Occipital lobe (tissue), 3 donors: ENCODE measurements at places on chromosomes 12 and 14. TPM values are rescaled to one million over a fixed set of nuclear protein-coding genes. Genes with fewer than 3 reads are reported as not detected.

DNA sequence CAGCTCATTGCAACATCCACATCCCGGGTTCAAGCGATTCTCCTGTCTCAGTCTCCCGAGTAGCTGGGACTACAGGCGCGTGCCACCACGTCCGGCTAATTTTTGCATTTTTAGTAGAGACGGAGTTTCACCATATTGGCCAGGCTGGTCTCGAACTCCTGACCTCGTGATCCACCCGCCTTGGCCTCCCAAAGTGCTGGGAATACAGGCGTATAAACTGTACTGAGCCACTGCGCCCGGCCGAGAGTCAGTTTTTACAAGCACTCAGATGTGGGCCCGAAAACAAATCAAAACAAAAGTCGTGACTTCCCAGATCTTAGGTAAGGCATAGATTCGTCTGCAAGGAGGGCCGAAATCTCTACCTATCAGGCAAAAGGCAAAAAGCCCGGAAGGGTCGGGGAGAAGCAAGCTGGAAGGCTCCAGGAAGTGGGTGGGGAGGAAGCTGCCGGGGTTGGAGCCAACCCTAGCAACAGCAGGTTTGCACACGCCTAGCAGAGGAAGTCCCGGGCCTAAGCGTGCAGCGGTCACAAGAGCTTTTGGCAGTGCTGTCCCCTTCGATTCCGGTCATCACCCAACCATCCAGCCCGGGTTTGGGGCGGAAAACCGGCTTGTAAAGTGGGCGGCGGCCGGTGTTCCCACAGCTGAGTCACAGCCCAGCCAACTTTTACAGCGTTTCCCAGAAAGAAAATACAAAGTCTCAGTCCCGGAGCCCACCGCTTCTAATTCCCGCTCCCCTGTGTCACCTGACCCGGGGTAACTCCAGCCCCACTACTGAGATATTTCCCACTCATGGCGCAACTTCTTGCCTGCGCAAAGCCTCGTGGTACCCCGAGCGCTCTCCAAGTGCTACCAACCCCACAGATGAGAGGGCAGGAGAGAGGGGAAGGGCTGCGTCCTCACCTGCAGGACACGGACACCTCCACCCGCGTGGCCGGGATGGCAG, 583 bp downstream of the CPNE8 start:
- peak; percentile 50 for DNase-seq

- DNase-seq, result no peak
Observed at GRCh38 chr12:7966563-7966962, 30.6 kb upstream of the SLC2A3 start.

The TRPV4 gene
- not detected for total RNA-seq

DNA sequence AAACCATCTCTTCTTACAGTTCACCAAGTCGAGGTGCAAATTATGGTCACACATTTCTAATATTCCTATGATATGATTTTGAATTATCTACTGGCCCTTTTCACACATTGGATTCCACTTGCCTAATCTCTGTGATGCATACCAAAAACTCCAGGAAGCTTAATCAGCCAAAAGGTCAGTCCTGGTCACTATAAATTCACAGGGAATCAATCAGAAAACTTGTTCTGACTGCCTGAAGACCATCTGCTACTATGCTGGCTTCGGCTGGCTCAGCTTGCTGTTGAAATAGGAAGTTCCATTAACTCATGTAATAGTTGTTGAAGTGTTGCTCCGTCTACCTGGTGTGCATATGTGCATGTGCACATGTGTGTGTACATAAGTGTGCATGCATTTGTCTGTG, 142.8 kb upstream of the FLRT2 start:
- no peak for DNase-seq

DNA sequence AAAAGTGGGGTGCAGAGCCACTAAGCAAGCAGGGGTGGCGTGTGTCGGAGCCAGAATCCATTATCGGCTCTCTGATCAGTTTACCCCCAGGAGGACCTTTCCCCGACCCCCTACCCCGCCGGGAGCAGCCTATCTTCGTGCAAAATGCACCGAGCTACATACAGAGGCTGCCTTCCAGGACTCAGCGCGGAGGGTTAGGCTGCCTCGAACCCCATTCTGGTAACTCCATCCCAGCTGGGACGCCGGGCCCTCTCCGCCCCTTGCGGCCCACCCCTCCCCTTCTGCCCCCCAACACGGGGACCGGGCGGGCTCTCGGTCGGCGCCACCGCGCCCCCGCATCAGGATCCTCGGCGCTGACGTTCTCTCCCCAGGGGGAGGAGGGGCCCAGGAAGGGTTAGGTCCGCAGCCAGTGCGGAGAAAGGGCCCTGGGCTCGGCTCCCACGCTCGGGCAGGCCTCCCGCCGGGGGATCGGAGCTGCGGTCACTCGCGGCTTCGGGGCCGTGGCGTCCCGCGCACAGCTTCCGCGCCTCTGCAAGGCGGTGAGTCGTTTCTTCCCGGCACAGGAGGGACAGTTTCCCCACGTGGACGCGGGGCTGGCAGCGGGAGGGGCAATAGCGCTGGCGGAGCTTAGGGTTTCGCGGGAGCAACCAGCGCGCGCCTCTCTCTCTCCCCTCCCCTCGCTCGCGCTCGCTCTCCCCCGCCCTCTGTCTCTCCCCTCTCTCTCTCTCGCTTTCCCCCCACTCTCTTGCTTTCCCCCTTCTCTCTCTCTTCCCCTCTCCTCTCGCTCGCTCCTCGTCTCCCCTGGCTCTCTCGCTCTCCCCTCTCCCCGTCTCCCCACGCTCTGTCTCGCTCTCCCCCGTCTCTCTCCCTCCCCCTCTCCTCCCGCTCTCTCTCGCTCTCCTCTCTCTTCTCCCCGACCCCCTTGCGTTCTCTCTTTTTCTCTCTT, 12.5 kb upstream of the MAP3K9 start:
- DNase-seq, result peak; percentile 60

The KCNA5 gene
- total RNA-seq, result 1.7 TPM

GRCh38 chr12:87883806-87884205, 145.4 kb downstream of the C12orf50 start:
- DNase-seq, result no peak

DNA sequence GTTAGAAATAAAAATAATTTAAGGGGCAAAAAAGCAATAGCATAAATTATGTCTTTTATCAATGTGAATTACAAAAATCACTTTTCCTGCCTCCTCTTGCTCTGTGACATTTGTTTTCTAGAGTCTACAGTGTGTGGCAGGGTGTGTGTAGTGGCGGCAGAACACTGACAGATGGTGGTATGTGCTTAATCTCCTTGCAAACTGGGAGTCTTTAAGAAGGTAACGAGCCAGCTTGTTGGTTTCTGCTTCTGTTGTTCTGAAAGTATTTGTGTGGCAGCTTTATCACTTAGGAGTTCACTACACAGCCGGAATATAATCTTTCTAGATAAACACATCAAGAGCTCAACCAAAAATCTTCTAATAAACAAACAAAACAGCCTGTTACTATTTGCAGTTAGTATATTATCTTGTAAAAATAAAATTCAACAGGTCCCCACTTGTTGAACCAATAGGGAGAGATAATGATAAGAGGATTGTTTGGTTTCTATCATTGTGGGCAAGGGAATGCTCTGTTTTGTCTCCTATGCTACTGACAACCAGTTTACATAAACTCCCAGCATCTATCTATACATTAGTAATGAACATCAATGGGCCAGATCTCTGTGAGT, 13.0 kb downstream of the CDKL1 start:
- DNase-seq, result no peak

- DNase-seq, result no peak
Observed at GRCh38 chr14:35435177-35435576, 30.6 kb upstream of the NFKBIA start.

GRCh38 chr12:124392667-124393413, 97.9 kb downstream of the RFLNA start:
- DNase-seq, result peak; percentile 55

- DNase-seq, result no peak
Observed at GRCh38 chr12:5723071-5723470, 222.0 kb downstream of the ANO2 start.

GRCh38 chr12:108738170-108738569, 6.9 kb upstream of the CORO1C start:
- DNase-seq, result no peak

DNA sequence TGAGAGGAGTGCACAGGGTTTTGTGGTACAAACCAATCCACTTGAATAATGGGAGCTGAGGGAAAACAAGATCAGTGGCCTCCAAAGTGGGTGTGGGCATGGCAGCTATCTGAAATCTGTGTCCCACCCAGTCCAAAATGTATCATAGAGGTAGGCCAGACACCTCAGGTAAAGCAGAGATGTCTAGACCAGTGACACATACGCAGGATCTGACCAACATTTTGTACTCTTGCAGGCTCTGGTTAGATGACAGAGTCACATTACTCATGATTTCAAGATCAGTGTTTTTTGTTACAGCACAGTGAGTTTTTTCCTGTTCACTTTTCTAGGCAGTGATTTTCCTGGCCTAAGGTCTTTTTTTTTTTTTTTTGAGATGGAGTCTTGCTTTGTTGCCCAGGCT, 211.8 kb downstream of the PCNX1 start:
- no peak for DNase-seq

DNA sequence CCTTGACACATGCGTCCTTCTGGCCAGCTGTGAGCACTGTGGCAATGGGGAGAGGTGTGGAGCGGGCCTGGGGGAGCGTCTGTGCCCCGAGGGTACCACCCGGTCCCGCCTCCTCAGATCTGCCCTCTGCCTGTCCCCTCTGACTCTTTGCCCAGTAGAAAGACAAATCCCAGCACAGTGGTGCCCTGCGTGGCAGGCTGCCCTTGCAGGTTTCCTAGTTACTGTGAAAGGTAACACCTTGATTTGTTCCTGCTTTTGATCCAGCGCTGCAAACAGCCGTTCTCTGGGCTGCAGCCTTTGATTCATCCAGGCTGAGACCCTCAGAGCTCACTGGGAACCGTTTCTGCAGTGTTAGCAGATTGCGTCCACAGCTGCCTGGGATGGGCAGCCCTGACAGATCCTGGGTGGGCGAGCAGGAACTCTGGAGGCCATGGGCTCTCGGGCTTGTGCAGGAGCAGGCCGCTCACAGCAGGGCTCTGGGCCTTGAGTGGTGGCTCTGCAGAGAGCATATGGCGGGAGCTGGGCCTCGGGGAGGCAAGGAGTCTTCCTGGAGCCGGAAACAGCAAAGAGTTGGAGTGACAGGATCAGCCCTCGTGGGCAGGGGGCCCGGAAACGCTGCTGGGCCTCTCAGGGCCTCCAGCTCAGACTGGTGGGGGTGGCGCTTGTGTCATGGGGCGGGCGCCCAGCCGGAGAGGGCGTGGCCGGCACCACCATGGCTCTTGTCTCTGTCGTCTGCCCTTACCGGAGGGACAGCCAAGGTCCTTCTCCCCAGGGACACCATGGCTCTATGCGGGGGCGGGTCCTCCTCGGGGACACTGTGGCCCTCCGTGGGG, 16.6 kb downstream of the FBRSL1 start:
- no peak for DNase-seq

DNA sequence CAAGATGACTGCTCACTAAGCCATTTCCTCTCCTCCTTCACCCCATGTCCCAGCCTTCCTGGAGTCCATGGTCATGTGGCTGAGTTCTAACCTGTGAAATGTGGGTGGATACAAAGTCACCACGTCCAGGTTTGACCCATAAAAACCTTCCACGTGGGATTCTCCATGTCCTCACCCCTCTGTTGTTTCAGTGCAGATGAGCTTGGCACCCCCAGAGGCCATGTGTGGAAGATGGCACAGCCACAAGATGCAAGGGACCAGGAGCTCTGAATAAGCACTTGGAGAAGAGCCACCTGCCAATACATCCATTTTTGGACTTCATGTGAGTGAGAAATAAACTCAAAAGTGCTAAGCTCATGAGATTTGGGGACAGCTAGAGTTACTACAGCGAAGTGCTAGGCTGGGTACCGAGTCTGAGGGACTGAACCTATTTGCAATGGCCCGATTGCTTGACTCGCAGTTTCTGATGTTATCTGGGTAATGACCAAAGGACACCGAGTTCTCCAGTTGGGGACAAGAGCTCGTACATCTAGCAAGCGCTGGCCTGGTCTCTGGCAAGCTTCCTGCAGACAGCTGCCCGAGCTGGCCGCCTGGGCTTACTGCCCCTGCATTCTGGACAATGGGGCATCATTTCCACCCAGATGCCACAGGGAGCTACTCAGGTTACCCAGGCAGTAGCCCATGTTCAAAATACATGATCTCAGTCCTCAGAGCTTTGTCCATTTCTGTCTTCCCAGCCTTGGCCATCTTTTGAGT, 7.7 kb upstream of the SLC24A4 start:
- peak; percentile 42 for DNase-seq

The SELPLG gene
- 2.0 TPM for total RNA-seq

- peak; percentile 61 for DNase-seq
Observed at GRCh38 chr14:76917745-76918255, 91.6 kb downstream of the LRRC74A start.

- no peak for DNase-seq
Observed at GRCh38 chr12:58564721-58565120, 355.6 kb downstream of the LRIG3 start.

DNA sequence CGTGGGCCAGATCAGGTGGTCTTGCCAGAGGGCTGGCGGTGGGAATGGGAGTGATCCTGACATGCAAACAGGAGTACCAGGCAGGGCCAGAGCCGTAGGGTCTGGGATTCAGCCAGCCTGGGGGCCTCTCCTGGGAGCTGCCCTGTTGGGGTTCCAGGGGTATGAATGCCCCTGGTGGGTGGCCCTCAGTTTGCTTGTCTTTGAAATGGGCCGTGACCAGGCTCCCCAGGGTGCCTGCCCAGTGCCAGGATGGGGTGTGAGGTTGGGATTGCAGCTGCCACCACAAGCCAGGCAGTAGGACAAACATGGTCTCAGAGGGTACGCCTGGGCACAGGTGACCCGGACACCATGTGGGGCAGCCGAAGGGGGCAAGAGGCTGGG, 168.8 kb downstream of the KIF26A start:
- DNase-seq, result no peak

The TOMM20L gene
- total RNA-seq, result not detected

The CARMIL3 gene
- 24.2 TPM for total RNA-seq

- no peak for DNase-seq
Observed at GRCh38 chr14:33655421-33655820, 295.5 kb downstream of the EGLN3 start.

DNA sequence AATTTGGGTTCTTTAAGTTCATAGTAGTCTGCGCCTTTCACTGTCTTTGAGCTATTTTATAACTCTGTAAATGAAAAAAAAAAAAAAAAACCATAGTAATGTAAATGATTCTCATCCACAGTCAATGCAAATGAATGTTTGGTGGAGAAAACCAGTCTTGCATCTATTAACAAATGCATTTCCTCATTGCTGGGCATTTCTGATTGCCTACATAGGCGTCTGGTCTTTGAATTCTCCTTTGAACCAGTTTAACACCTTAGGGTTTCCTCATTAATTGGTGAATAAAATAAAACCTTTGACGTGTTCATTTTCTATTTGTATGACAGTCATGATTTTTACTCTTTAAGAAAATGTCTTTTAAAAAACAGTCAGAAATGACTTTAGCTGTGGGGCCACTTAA, 114.8 kb downstream of the C12orf75 start:
- no peak for DNase-seq

The NGB gene
- total RNA-seq, result 4.1 TPM

GRCh38 chr14:104118006-104118844, 20.2 kb upstream of the KIF26A start:
- DNase-seq, result no peak

- no peak for DNase-seq
Observed at GRCh38 chr12:26528943-26529342, 304.1 kb downstream of the ITPR2 start.
